ENCODE measurements at places on chromosomes 4 and X.

GRCh38 chr4:107148904-107149303 is 112.8 kb upstream of the DKK2 start:
- DNase-seq, result no peak

GRCh38 chr4:154407443-154407842 is 84.2 kb downstream of the DCHS2 start:
- DNase-seq, result no peak

- DNase-seq, result no peak
These were observed 237.8 kb upstream of the ARSJ start for GRCh38 chr4:114217150-114217817.

DNA sequence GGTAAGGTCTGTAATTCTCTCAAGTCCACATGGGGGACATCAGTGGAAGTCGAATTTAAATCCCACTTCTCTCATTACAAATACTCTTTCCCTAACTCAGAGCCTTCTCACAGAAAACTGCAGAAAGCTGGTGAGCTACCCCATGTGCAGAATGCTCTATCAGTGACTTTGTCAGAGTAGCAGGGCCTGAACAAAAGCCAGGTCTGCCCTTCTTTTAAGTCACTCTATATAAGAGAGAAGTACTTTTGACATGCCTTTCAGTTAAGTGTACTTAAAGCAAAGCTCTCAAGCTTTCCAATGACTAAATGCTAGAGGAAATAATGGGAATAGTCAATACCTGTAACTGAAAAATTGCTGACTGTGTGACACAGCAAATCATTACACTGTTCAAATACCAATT is 323.1 kb downstream of the KCNIP4 start:
- no peak for DNase-seq

- DNase-seq, result no peak
These were observed 213.3 kb downstream of the GLUD2 start for GRCh38 chrX:121260596-121261240.

- DNase-seq, result no peak
These were observed 68.9 kb downstream of the WNK3 start for GRCh38 chrX:54288968-54289367.

GRCh38 chr4:27861802-27862201 is 1001.2 kb downstream of the STIM2 start:
- DNase-seq, result no peak

DNA sequence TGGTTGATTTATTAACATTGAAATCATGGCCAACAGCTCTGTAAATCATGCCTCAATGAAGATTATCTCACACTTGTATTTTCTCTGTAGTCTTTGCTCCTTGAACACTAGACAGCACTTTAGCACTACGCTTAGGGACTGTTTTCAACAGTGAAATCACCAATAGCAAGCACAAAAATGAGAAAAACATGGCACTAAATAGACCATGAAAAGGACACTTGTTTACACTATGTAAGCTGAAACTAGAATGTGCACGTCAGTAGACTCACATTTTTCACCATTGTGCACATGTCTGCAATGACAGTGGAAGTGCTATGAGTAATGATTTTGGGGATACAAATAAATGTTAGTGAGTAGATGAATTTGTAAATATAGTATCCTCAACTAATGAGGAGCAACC is 3.1 kb downstream of the BMP2K start:
- DNase-seq, result no peak

- no peak for DNase-seq
These were observed 130.3 kb downstream of the ATP10D start for GRCh38 chr4:47615385-47615784.

- no peak for DNase-seq
These were observed 475.7 kb upstream of the SLIT2 start for GRCh38 chr4:19776021-19776459.

Measured in central memory CD4-positive, alpha-beta T cell (primary cell).